ENCODE measurements at places on chromosomes 12 and 14.

GRCh38 chr12:132083614-132083940, 60.5 kb downstream of the DDX51 start:
- no peak for DNase-seq

GRCh38 chr12:104454997-104455396, 1.8 kb upstream of the CHST11 start:
- no peak for DNase-seq

GRCh38 chr12:115918763-115919162, 358.7 kb downstream of the MED13L start:
- DNase-seq = no peak

GRCh38 chr12:11863478-11863906, 207.2 kb upstream of the BCL2L14 start:
- DNase-seq = no peak
